Right atrium auricular region (tissue), 2 donors: ENCODE measurements at places on chromosomes 1 and 21. TPM values are rescaled to one million over a fixed set of nuclear protein-coding genes. Genes with fewer than 3 reads are reported as not detected.
A peak's percentile ranks its signal among the peaks of the same experiment; 100 is the strongest.

GRCh38 chr21:40567501-40567900, 279.5 kb downstream of the DSCAM start:
- no peak for DNase-seq

- DNase-seq: no peak
These were observed 8.0 kb downstream of the CR1 start for GRCh38 chr1:207503950-207504349.

- no peak for DNase-seq
These were observed 15.2 kb downstream of the PRR9 start for GRCh38 chr1:153232553-153232952.

SPRR3 gene
- not detected for total RNA-seq

RAB42 gene
- 1.5 TPM for total RNA-seq

FCER1G gene
- 77.8 TPM for total RNA-seq

- DNase-seq: no peak
These were observed 337.0 kb upstream of the PTBP2 start for GRCh38 chr1:96384611-96385010.

GRCh38 chr1:111733183-111733991, 5.8 kb downstream of the INKA2 start:
- peak; percentile 85 for DNase-seq

DNA sequence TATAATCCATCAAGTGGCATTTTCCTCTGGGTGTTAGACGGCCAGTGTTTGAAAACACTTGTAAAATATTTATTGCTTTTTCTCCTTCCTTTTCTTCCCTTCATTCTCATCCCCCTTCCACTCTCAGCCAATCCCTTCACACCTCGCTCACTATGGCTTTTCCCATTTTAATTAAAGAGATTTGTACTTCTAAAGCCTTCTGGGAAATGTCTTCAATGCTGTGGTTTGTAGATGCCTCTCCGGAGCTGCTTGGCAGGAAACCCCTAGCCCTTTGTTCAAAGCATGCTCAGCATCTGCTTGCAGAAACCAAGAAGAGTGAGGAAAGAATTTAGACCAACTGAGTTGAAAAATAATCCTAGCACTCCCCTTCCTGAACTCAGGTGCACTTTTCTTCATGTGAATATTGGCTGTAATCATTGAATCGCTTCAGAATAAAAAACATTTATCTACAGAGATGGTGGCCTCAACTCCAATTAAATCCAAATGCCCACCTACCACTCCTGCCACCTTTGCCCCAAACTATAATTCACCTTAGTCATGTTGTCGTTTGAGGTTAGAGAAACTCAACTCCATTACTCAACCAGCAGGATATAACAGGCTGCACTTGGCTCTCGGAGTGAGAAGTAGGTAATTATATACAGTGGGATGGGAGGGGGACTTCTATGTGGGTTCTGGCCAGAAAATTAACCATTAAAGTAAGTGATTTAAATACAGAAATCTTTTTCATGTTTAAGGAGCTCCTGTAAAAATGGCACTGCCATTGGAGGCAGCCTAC, 659.4 kb upstream of the CAMK1G start:
- DNase-seq: no peak

GRCh38 chr1:53130878-53131589, 11.4 kb downstream of the SLC1A7 start:
- DNase-seq: no peak

- DNase-seq: no peak
These were observed 638.0 kb downstream of the KCNT2 start for GRCh38 chr1:195970209-195970608.

FAM43B gene
- 1.4 TPM for total RNA-seq

PARP1 gene
- total RNA-seq: 70.6 TPM

DNA sequence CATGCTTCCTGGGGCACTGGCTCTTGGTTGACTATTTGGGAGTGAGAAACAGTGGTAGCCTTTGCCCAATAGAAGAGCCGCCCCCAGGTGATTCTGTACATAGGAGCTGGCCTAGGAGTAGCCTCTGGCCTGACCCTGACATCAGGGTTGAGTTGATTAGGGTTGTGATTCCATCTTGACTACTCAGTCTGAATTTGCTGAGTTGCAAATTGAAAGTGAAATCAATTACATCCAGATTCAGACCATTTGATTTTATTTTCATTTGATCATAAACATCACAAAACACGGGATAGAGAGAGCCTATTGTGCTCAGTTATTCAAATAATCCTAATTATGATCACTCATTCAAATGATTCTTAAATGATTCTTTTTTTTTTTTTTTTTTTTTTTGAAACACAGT, 253.2 kb downstream of the KIF26B start:
- DNase-seq: no peak

DNA sequence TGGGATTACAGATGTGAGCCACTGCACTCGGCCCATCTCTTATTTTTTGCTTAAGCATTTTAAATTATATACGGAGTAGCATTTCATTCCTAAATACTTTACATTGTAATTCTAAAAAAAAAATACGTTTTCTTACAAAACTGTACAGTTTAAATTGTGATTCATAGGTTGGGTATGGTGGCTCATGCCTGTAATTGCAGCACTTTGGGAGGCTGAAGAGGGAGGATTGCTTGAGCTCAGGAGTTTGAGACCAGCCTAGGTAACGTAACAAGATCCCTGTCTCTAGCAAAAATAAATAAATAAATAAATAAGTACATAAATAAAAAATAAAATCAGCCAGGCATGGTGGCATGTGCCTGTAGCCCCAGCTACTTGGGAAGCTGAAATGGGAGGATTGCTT, 24.6 kb downstream of the TBCE start:
- no peak for DNase-seq

DNA sequence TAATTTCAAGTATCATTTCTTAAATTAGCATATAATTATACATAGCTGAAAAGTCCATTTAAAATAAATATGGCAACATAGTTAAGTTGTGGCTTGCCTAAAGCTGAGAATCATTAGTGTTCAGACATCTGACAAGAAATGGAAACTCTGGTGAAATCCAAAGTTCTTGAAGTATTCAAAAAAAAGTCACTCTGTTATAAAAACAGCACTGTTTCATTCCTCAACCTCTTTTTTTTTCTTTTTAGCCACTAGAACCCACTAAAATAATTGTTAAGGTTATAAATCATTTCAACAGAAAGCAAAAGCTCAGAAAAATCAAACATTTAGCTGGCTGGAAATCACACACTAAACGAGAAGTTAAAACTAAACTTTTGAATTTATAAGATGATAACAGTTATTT, 476.7 kb downstream of the LTN1 start:
- DNase-seq: no peak

PRKAA2 gene
- total RNA-seq: 99.4 TPM

AMY1A gene
- total RNA-seq: not detected

SLC30A2 gene
- total RNA-seq: 0.63 TPM

GRCh38 chr1:241640867-241641622, 876 bp upstream of the CHML start:
- DNase-seq: no peak

DNA sequence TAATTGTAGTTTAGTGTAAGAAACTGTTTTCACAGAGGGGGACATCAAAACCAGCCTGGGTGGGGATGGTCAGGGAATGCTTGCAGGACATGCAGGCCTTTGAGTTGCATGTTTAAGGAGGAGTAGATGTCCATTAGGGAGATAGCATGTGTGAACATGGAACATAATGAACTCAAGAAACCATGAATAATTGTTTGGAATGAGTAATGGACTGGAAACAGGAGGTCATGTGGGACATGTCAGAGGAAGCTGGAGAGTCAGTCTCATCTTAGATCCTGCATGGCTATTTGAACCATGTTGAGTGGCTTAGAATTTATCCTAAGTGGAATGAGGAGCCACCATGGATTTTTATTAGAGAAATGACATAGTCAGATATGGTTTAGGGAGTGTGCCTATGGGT, 86.4 kb downstream of the RPE65 start:
- DNase-seq: no peak

MTF2 gene
- total RNA-seq: 6.2 TPM

DNA sequence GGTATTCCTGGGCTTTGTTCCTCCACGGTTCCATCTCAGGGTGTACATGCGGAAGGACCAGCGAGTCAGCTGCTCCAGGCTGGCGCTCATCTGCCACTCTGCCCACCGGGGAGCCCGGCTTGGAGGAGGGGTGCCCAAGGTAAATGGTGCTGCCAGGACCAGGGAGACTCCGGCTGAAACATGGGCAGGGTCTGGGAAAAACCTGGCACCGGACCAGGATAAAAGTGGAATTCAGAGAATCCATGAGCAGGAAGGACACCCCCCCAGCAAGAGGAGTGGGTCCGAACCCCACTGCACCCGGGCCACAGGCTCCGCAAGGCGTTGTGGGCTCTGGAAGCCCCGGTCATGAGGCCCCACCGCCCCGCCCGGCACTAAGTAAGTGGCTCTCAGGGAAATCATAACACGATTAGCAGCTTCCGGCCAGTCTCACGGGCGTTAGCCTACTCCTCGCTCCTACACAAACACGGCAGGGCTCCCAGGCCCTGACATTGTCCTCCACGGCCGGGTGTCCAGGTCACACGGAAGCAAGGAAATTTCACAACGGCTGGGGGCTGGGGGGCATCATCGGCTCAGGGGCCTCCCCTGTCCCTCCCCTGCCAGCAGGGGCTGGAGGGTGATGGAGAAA, 21.1 kb downstream of the MEGF6 start:
- DNase-seq: no peak
